Endodermal cell (in vitro differentiated cells): ENCODE measurements at places on chromosomes 1 and 21. TPM values are rescaled to one million over a fixed set of nuclear protein-coding genes. Genes with fewer than 3 reads are reported as not detected.

F13B gene
- not detected in 3 replicates for total RNA-seq

TAS1R1 gene
- 0.25 to 0.38 TPM (median 0.31 TPM) in 3 replicates for total RNA-seq

TAL1 gene
- 0.04 TPM in 1 of 2 replicates, not detected in the other for total RNA-seq

OR2M3 gene
- not detected in 2 replicates for total RNA-seq

SLC2A5 gene
- total RNA-seq = not detected in 3 replicates

LIN28A gene
- 867 to 923 TPM (median 893 TPM) in 3 replicates for total RNA-seq

OLIG2 gene
- not detected in 3 replicates for total RNA-seq

SIKE1 gene
- total RNA-seq = 67.5 and 72.2 TPM in 2 replicates

CNR2 gene
- total RNA-seq = not detected in 3 replicates

KLHDC9 gene
- 14.6 and 15.6 TPM in 2 replicates for total RNA-seq

RXFP4 gene
- not detected in 3 replicates for total RNA-seq

ZBED6 gene
- 50.4 to 54.5 TPM (median 51.3 TPM) in 3 replicates for total RNA-seq

SELE gene
- total RNA-seq = not detected in 2 replicates

BCAN gene
- total RNA-seq = 0.75 TPM in 1 of 3 replicates, not detected in the others

SLC35F3 gene
- 14.4 to 18.5 TPM (median 15.8 TPM) in 3 replicates for total RNA-seq

KRTAP11-1 gene
- not detected in 3 replicates for total RNA-seq

SLC22A15 gene
- 14.1 and 15.6 TPM in 2 replicates for total RNA-seq
